ENCODE measurements at places on chromosomes 11 and 22.

- no peak for DNase-seq
Observed at GRCh38 chr22:20439928-20440575, 2.4 kb upstream of the SCARF2 start.

GRCh38 chr11:113447621-113448315 is 27.4 kb downstream of the DRD2 start:
- no peak for DNase-seq

GRCh38 chr22:44353041-44353440 is 40.3 kb upstream of the SHISAL1 start:
- no peak for DNase-seq

DNA sequence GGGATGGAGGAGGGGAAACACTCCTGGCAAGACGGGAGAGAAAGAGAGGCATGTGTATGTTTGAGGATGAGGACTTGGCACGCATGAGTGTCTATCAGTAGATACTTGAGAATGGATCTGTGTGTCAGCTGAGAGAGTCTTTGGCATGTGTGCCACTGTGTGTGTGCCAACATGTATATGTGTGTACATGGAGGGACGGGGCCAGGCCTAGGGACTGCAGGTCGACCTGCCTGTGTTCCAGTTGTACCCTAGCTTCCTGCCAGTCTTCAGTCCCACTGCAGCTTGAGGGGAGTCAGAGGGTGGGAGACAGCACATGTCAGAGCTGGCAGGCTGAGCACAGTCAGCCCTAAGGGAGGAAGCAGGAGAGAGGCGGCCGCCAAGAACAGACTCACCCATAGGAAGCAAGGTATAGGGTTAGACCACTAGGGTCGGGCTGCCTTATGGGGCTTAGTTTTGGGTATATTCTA is 5.6 kb downstream of the CLCF1 start:
- DNase-seq: no peak

GRCh38 chr11:125835748-125836147 is 2.6 kb downstream of the PATE4 start:
- DNase-seq: no peak

GRCh38 chr22:37697538-37697835 is 639 bp downstream of the TRIOBP start:
- DNase-seq: no peak

DNA sequence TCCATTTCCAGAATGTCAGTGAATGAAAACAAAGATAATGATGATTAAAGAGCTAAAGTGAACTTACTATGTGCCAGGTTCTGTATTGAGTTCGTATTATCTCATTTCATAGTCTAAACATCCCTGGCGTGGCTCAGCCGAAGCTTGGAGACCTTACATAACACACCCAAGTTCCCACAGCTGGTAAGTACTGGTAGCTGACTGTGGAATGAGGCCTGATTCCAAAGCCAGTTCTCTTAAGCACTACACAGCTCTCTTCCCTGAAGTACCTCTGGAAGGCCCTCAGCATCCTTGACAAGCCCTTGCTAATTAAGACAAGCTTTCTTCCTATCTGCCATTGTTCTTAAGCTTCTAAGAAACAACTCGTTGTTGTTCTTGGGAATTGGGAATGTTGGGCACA is 28.6 kb upstream of the NCAM1 start:
- no peak for DNase-seq

DNA sequence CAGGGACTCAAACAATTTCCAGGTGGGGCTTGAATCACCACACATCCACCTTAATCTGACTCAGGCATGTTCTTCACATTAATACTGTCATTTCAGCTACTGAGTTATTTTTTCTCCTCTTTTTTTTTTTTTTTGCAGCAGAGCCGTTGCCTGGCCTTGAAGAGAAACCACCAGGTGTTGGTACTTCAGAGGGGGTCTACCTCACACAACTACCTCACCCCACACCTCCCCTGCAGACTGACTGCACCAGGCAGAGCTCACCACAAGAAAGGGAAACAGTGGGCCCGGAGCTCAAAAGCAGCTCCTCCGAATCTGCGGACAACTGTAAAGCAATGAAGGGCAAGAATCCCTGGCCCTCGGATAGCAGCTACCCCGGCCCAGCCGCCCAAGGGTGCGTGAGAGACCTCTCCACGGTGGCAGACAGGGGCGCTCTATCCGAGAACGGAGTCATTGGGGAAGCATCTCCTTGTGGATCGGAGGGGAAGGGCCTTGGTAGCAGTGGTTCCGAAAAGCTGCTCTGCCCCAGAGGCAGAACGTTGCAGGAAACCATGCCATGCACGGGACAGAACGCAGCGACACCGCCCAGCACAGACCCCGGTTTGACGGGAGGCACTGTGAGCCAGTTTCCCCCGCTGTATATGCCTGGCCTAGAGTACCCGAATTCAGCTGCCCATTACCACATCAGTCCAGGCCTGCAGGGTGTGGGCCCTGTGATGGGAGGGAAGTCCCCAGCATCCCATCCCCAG is 15.1 kb upstream of the SLC25A18 start:
- DNase-seq: no peak

- DNase-seq: no peak
Observed at GRCh38 chr22:48494968-48495750, 1332.5 kb downstream of the BRD1 start.

DNA sequence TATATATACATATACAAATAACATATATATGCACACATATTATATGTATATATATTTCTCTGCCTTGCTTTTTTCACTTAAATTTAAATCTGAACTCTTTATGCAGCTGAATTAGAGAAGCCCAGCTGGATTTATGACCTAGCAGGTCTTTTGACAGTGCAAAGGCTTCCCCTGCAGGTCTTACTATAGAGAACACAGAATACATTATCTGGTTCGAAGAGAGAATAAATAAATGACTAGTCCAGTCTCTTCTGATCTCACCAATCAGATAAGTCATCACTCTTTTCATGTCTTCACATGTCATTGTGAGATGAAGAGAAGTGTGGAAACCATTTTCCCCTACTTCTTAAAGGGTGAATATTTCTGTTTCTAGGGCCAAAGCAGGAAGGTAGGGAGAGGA is 58.2 kb downstream of the OR10A6 start:
- no peak for DNase-seq

DNA sequence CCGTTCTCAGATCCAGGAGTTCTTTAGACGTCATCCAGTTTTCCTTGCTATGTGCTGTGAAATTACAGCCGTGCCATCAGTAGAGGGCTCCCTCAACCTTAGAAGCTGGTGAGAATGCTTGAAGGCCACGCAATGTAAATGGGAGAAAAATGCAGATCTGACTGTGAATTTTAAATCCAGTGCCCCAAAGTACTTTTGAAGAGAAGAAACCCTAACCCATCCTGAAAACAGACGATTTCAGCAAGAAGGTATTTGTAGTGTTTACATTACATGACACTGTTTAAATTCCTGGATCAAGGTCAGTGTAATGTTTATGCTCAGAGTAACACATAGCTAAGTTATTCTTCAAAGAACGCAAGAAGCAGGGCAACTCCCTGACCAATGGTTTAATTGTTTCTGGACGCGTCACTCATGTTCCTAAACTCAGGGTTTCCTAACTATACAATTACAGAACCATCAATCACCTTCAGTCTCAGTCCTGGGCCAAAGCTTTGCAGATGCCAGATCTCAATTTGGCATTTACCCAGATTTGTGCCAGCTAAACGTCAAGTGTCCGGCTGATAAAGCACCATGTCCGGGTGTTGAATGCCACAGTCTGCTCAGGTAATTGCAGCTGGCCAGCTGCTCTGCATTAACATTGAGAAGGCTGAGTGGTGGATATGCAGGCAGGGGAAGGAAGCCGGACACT is 38.2 kb downstream of the ADAMTS8 start:
- DNase-seq: no peak

DNA sequence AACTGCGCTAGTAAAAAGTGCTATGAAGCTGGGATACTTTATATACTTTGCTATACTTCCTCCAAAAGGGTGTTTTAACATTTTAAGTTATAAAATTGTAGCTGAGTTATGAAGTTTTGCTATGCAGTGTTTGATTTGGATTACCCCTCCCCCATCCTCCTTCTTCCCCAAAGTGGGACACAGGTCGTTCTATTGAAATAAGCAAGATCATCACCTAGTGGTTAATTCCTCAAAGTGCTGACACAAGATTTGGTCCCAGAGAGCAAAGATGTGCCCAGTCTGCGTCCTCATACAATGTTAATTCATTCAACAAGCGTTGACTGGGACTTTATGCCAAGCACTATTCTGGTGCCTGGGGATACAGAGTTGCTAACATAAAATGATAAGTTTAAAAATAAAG is 78.5 kb downstream of the SPON1 start:
- DNase-seq: no peak

DNA sequence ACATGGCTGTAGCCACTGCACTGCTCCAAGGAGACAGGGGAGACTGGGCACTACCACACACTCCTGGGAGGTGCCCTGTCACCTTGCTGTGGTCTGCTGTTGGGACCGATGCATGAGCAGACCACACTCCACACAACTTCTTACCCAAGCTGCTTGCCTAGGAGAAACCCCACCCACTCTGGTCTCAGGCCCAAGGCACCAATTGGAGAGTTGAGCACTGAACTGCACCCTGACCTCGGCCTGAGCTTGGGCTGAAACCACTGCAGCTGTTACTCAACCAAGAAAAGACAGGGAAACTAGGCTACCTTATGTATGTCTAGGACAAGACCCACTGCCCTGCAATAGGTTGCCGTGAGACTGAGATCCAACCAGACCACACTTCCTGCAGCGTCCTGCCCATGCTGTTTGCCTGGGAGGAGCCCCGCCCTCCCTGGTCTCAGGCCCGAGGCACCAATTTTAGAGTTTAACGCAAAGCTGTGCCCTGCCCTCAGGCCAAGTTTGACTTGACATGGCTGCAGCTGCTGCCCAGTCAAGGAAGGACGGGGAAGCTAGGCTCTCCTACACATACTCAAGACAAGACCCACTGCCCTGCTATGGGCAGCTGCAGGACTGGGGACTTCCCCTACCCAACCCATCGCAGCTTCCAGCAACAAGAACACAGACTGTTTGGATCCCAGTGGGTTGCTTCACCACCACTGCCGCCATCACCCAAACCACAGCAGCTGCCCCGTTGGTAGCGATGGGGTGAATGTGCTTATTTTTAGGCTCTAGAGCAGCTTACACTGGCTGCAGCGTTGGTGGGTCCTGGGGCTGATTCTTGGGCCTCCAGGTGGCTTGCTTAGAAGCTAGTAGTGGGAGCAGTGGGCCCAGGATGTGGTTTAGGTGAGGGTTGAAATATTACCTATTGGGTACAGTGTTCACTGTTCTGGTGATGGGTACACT is 66.8 kb downstream of the BRD1 start:
- no peak for DNase-seq

DNA sequence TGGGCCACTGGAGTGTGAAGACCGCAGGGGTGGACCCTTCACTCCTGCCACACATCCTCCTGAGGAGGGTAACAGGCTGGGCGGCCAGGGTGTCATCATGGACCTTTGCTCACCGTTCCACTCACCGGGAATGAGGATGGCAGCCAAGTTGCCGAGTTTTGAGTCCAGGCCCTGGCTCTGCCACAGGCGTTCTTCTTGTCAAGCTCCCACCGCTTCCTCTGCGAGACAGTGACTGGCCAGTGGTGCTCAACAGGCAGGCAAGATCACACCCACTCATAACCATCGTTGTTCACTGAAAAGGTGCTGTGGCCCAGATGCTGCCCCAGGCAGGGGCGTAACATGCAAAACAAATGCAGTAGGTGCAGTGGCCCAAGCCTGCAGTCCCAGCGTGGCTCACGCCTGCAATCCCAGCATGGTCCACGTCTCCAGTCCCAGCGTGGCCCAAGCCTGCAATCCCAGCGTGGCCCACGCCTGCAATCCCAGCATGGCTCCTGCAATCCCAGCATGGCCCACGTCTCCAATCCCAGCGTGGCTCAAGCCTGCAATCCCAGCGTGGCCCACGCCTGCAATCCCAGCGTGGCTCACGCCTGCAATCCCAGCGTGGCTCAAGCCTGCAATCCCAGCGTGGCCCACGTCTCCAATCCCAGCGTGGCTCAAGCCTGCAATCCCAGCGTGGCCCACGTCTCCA is 5.0 kb upstream of the PANX2 start:
- no peak for DNase-seq

DNA sequence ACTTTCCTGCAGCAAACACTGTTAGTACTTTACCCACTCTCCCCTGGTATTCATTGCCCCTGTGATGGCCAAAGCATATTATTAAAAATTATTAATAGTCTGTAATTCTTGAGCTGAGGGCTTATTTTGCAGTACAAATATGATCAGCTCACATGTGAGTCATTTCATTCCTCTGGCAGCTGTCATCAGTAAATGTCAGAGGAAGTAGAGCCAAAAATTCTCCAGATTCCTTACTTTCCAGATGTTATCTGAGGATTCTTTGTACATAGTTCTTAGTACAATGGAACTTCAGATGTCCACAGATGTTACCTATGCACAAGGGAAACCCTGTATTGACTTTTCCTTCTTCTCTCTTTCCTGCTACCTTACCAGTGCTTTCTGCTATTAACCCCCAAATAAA is 12.5 kb downstream of the OR5B3 start:
- DNase-seq: no peak

DNA sequence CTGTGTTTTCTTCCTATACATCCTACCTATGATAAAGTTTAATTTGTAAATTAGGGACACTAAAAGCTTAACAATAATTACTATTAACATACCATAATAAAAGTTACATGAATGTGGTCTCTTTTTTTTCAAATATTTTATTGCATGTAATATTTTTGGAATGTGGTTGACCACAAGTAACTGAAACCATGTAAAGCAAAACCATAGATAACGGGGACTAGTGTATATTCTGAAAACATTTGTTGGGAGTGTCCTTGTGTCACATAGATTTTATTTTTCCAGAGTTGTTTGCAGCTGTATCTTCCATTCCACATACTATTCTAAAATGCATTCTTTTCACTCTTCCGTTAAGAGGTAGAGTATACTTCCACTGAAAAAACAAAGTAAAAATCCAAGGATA is 200.4 kb downstream of the KIF18A start:
- no peak for DNase-seq

DNA sequence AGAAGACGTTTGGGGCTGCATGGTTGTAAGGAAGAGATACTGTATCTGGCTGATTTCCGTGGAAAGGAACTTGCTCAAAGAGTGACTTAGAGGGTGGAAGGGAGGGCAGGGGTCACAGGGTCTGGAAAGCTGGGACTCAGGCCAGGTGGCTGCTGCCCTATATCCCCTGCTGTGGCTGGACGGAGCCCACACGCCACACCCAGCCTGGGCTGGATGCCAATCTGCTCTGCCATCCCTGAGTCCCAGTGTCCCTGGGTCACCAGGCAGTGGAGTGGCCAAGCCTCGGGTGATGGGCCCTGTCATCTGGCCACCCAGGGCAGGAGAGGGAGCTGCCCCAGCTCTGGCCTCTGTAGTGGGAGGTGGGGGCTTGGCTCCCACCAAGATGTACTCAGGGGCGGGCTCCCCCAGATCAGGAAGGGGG is 26.5 kb upstream of the KRTAP5-7 start:
- no peak for DNase-seq

DNA sequence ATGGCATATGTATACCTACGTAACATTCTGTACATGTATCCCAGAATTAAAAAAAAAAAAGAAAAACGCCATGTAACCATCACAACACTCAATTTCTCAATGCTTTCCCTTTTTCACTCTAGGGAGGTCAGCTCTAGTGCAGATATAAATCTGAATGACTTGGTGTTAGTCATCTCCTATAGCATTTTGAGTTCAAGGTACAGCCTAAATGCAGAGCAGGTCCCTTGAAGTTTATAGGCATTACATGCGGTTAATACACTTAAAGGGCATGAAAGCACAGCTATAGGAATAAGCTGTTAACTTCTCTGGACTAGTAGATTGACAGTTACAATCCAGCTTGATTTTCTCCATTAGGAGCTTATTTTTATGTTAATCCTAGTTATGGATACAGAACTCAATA is 16.2 kb upstream of the OR52I2 start:
- DNase-seq: no peak
